A549 treated with Hydrocortisone at 1 μM for 4 hours (cell line): ENCODE measurements at places on chromosomes 1 and 21. TPM values are rescaled to one million over a fixed set of nuclear protein-coding genes. Genes with fewer than 3 reads are reported as not detected.

NEK2 gene
- 33.4 to 49.9 TPM (median 40.4 TPM) in 5 replicates for total RNA-seq

CD53 gene
- 0.07 TPM in 1 of 5 replicates, not detected in the others for total RNA-seq

TATDN3 gene
- total RNA-seq, result 12.7 to 14.7 TPM (median 13.8 TPM) in 5 replicates

FAM167B gene
- total RNA-seq, result 0.16 to 0.70 TPM (median 0.55 TPM) in 5 replicates

FCRL1 gene
- not detected in 5 replicates for total RNA-seq

SELP gene
- total RNA-seq, result not detected in 5 replicates

SPRR2D gene
- total RNA-seq, result 0.18 TPM in 1 of 5 replicates, not detected in the others

LENEP gene
- not detected in 5 replicates for total RNA-seq

ATAD3C gene
- total RNA-seq, result not detected in 5 replicates

KIF2C gene
- total RNA-seq, result 35.7 to 45.5 TPM (median 37.0 TPM) in 5 replicates

LRRC7 gene
- total RNA-seq, result not detected in 5 replicates

CLCA2 gene
- total RNA-seq, result 0.03 TPM in 2 of 5 replicates, not detected in the others

TEDDM1 gene
- not detected in 5 replicates for total RNA-seq

ZNF436 gene
- 4.9 to 6.6 TPM (median 5.4 TPM) in 5 replicates for total RNA-seq

FAM163A gene
- total RNA-seq, result not detected in 5 replicates

TCP10L gene
- total RNA-seq, result 0.47 to 1.2 TPM (median 0.86 TPM) in 5 replicates

CRNN gene
- total RNA-seq, result not detected in 5 replicates

PADI2 gene
- 0.89 to 1.2 TPM (median 1.00 TPM) in 5 replicates for total RNA-seq

MATN1 gene
- 0.03 to 0.12 TPM (median 0.10 TPM) in 3 of 5 replicates, not detected in the others for total RNA-seq
